Left lung (tissue), 14 donors: ENCODE measurements at places on chromosomes 4 and X. TPM values are rescaled to one million over a fixed set of nuclear protein-coding genes. Genes with fewer than 3 reads are reported as not detected.

ZNF275 gene
- total RNA-seq, result 7.6 TPM

DNA sequence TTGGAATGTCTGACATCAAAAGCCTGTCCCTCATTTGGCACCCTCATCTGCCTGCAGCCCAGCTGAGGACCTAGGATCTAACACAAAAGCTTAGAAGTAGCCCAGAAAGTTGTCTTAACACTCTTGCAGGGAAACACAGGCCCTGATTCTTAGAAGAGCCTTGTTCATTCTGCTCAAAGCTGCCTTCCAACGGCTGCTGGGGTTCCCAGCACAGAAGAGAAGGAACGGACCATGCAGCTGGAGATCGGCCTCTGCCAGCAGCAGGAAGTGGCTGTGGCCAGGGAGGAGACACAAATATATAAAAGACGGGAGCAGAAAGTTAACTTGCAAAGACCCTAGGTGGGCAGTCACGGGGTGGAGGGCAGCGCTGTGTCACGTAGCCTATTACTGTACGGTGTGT, 20.4 kb downstream of the PRPS2 start:
- DNase-seq, result no peak

- DNase-seq, result no peak
Observed at GRCh38 chrX:34893741-34894140, 48.9 kb upstream of the FAM47B start.

ATP1B4 gene
- not detected for total RNA-seq

DNA sequence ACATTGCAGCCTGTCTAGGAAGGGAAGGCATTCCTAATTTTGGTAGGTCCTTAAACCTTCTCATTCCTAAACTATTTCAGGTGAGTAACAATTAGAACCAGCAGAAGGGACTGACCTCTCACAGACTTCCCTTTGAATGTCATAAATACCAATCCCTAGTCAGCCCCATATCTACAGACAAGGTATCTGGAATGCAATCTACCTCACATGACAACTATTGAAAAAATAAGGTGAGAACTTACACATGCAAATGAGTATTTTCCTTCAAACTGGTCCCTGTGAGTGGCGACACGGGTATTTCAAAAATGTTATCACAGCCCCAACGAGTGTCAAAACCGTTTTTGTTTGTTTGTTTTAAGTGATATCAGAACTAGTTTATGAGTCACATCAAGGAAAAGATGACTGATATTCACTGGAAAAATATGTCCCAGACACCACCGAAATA, 102.4 kb upstream of the VCX2 start:
- DNase-seq, result no peak

GRCh38 chr4:158006990-158007389, 165.8 kb downstream of the GASK1B start:
- no peak for DNase-seq

GRCh38 chr4:87851332-87851731, 18.6 kb downstream of the MEPE start:
- DNase-seq, result no peak

DNA sequence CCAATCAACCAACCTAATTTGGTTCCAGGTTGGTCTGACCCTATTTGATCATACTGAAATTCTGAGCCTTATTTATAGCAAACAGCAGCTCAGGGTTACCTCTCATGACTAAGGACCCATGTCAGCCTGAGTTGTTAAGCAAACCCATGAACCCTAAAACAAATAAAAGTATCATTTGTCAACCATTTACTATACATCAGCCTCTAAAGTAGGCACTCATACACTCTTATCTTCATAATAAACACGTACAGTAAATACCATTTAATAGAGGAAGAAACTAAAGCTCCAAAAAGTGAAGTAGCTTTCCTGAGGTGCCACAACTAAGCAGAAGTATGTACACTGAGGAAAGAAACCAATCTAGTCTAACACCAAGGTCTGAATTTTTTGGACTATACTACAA, 25.2 kb downstream of the MANBA start:
- DNase-seq, result no peak

- no peak for DNase-seq
Observed at GRCh38 chr4:150943818-150944217, 71.3 kb downstream of the LRBA start.

PHOX2B gene
- total RNA-seq, result not detected

DNA sequence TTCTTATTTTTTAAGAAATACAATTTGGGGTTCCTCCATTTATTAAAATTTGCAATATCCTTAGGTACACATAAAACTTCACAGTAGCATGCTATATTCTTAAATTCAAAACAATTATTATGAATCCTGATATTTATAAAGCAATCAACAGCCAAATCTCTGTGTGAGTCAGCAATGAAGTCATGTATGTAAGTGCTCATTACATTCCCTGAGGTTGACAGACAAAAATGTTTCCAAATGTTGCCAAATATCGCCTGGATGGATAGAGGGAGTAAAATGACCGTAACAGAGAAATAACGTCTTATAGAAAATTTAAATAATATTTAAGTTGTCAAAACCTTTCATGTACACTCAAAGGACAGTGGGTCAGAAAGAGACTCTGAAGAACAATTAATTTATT, 220.0 kb downstream of the PCDH18 start:
- no peak for DNase-seq

GRCh38 chr4:57075367-57075766, 34.8 kb downstream of the IGFBP7 start:
- no peak for DNase-seq

PNMA3 gene
- 0.12 TPM for total RNA-seq

CXCL5 gene
- 2.5 TPM for total RNA-seq

- no peak for DNase-seq
Observed at GRCh38 chrX:48531358-48531959, 8.1 kb upstream of the TBC1D25 start.

DNA sequence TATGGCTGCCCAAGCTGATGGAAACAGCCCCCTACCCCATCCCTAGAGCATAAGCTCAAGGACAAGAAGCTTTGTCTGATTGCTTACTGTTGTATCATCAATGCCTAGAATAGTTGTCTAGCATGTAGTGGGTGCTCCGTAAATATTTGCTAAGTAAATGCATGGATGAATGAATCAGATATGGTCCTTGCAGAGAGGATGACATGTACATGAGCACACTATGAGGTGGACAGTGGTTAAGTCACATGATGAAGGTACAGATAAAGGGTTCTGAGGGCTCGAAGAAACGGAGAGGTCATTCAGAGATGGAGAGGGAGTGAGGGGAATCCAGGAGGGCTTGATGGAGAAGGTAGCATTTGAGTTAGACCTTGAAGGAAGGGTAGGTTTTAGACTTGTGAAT, 214.2 kb downstream of the RBMX2 start:
- no peak for DNase-seq

DNA sequence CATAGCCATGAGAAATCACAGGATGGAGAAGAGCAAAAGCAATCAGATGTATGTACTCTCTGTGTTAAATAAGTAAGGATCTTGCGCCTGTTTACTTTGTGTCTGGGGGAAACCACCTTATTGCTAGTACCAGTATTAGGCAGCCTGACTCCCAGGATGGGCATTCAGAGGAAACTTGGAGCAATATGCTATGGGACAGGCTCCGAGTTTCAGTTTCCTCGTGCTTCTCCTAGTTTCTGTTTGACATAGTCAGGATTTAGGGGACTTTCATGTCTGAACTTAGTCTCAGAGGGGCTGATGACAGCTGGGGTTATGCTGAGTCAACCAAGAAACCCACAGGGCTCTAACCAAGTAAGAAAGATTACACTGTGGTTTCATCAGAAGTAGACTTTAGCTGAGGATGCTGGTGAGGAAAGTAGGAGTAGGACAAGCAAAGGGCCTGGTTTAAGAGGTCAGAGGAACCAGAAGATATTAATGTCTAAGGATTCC, 13.5 kb downstream of the NSUN7 start:
- DNase-seq, result no peak

MAOA gene
- 134 TPM for total RNA-seq
